ENCODE measurements at places on chromosomes 12 and 14. TPM values are rescaled to one million over a fixed set of nuclear protein-coding genes. Genes with fewer than 3 reads are reported as not detected.

GRCh38 chr12:49020441-49020840 lies 1.9 kb upstream of the PRKAG1 start:
- no peak for DNase-seq

The IFT81 gene
- polyA plus RNA-seq = 12.4 TPM

- no peak for DNase-seq
Measured at GRCh38 chr14:58724206-58724605, 86.4 kb downstream of the DACT1 start.

The NR2C1 gene
- polyA plus RNA-seq = 42.0 TPM

The BIN2 gene
- polyA plus RNA-seq = 2.5 TPM

- no peak for DNase-seq
Measured at GRCh38 chr12:34295366-34296142, 273.3 kb downstream of the ALG10 start.

DNA sequence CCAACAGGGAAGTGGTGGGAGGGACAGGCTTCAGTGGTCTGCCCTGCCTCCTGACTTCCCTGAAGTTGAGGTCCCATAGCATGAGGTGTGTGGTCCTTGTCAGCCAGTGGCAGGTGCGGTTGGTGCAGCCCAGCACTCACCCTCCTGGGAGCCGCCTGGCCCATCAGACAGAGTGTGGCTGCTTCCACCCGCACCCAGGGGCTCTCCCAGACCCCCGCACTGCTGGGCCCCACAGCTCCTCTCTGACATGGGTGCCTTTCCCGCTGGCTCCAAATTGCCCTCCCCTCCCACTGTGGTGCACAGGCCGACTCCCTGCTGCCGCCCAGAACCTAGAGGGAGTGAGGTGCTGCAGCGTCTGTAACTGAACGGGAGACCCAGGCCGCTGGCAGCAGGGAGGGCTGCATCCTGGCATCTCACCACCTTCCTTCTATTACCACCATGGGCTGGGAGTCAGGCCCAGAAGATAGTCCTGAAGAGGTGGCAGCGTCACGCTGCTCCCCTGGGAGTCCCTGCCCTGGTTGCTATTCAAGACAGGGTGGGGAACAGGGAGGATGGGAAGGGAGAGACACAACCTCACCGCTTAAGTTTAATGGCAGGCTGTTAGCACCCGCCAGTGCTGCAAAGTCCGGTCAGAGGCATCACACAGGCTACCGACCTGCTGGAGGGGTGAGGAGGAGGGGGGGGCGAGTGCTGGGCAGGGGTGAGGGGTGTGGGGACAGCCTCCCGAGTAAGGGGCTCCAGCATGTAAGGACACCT lies 180.6 kb upstream of the PRMT8 start:
- no peak for DNase-seq

- DNase-seq = no peak
Measured at GRCh38 chr12:8648576-8649205, 13.9 kb downstream of the MFAP5 start.

DNA sequence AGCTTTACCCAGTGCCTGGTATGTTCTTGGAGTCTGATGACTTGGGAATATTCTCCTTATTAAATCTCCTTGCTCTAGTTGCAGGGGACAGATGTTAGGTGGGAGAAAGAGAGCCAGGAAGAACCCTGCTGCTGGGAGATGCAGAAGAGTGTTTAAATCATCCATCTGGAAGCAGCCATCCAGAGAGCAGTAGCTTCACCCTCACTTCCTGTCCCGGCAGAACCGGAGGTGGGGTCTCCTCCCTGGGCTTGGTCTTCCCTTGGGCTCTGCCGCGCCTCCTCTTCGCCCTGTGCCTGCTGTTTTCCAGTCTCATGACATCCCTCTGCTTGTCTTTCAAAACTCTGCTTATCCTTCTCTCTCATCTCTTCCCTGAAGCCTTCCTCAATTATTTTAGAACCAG lies 15.5 kb downstream of the B4GALNT3 start:
- DNase-seq = no peak

- DNase-seq = no peak
Measured at GRCh38 chr14:79293482-79294177, 917.7 kb downstream of the DIO2 start.

DNA sequence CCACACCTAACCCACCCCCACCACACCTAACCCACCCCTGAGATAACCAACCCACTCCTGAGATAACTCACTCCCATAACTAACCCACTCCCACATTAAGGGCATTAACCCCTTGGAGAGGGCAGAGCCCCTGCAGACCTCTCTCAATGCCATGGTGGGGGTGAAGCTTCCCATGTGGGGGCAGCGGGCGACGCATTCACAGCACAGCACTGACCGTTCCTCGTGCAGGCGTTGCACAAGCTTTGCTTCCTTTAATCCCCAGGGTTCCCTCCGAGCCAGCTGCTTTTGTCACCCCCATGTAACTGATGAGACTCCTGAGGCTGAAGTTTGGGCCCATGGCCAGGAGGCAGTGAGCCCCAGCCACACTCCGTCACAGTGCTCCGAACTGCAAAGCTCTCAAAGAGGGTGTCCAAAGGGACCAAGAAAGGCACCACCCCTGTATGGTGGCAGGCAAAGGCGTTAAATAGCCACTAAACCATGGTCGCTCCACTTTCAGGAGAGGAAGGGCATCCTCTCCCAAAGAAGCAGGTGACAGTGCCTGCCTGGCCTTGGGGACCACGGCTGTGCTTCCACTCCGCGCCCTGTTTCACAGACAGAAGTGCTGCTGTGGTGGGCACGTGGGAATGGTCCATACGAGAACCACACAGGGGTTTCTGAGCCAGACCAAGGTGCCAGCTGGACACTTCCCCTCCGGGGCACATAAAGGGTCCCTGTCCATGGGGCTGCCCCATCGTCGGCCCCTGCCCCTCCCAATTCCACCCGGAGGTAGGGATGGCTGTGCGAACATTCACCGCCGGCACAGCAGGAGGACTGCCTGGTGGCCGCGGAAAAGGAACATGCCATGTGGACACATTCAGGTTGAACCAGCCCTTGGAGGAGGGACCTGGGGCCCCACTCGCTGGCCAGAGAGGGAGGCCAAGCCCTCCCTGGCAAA lies 28.3 kb downstream of the GALNT9 start:
- no peak for DNase-seq

DNA sequence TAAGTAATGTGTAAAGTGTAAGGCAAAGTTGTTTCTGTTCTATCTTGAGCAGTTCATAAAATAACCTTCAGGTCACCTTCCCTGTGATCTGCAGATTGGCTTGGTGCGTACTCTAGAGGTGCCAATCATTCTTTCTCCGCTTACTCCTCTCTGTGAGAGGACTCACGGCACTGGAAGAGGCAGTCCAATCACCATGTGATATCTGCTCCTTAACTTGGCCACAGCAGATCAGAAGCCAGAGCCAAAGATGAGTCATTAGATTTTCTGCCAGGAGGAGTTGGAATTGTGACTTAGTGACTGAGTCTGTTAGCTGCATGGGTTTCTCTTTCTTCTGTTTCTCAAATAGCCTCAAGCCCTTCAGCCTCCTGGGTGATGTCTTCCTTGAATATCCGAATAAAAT lies 165.5 kb downstream of the SLC41A2 start:
- peak; percentile 83 for DNase-seq

The TAS2R42 gene
- not detected for polyA plus RNA-seq

DNA sequence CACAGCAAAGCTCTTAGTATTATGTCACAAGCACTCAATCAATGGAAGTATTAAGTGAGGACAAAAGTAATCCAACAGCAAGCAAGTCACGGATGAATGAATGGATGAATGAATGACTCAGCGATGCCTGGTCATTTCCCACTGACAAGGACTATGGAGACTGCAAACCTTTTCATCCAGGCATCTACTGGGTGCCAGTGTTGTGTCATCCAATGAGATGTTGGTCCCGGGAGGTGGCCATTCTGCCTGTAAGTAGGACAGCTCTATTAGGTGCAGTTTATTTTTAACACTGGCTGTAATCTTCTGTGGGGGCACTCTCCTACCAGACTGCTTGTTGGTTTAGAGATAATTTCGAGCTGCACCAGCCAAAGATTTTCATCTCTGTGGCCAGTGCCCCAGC lies 39.4 kb downstream of the STAB2 start:
- peak; percentile 25 for DNase-seq

The SIX1 gene
- 46.1 TPM for polyA plus RNA-seq

All from muscle of arm (tissue), 14 donors.